ENCODE measurements at places on chromosomes 1 and 21.

- DNase-seq, result no peak
These were observed 148.8 kb downstream of the TGFB2 start for GRCh38 chr1:218493986-218494385.

DNA sequence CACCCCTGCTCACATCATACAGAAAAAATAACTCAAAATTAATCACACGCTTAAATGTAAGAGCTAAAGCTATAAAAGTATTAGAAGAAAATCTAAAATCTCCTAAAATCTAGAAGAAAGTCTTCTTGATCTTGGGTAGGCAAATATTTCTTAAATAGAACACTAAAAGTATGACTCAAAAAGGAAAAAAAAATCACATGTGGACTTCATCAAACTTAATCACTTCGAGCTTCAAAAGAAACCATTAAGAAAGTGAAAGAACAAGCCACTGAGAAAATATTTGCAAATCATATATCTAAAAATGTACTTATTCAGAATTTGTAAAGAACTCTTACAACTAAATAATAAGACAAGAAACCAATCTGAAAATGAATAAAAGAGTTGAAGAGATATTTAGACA lies 32.7 kb downstream of the LRRC52 start:
- DNase-seq, result no peak

GRCh38 chr1:8643542-8644536 lies 173.6 kb downstream of the RERE start:
- DNase-seq, result no peak

DNA sequence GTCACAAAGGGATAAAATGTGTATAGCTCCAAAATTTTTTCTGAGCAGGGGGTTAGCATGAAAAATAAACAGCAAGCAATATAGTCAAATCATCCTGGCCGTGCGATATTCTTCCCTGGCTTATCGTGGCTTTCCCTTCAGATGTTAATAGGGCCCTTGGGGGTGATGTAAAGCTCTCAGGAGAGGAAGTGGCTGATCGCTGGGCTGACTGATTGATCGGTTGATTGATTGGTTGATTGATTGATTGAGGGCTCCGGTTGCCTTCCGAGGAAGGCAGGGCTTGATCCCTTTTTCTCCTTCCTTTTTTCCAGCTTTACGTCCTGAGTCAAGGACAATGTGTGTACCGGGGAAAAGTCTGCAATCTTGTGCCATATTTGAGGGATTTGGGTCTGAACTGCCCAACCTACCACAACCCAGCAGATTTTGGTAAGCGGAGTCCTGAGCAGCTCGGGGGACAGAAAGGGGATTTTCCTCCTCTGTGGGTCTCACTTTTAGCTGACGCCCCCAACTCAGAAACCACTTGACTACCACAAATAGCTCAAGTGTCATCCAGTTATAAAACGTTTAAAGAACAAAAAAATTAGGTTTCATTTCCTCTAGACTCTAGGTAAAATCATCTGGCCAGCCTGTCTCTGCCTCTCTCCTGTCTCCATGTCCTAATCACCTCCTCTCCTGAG lies 29.5 kb downstream of the TFF3 start:
- no peak for DNase-seq

GRCh38 chr1:186465946-186466345 lies 5.0 kb upstream of the PDC start:
- DNase-seq, result no peak

DNA sequence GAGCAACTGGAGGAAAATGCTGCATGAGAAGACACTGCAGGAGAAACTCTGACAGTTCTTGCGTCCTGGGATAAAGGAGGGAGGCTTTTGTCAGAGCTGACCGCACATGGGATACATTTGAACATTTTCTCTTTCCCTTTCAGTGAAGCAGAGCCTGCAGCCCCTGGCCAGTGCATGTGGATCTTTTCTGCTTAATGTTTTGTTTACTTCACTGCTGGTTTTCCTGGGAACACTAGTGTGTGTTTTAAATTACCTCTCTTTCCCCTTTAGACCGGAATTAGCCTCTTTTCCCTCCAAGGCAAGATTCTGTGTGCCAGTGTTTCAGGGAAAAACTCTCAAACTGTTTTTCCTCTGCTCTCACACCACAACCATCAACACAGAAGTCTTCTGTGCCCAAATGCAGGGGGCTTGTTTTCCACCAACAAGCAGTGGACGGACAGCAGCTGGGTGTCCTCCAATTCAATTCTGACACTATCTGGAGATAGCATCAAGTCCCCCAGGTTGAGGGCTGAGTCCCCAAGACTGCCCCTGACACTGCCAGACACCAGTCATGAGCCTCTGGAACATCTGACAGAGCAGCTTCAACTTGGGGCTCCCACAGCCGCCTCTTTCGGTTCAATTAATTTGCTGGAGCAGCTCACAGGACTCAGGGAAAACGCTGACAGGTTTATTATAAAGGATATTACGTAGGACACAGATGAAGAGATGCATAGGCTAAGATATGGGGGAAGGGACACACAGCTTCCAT lies 136.2 kb downstream of the RHOU start:
- no peak for DNase-seq

DNA sequence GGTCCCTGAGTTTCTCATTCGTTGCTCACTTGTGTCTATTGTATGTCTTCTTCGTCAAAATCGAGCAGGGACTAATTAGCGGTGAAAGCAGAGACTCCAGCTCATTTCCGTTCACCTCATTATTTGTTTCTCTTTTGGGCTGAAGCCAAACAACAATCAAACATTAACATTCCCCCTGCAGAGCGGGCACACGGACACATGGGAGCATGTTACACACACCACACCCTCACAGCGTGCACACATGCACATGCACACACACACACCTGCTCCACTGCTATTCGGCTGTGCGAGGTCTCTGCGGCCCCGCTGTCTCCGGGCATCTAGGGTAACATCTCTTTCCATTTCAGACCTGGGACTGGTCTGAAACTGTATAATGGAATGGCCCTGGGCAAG lies 58.5 kb upstream of the LRRC8D start:
- no peak for DNase-seq

GRCh38 chr1:109925159-109925990 lies 14.7 kb downstream of the CSF1 start:
- no peak for DNase-seq

DNA sequence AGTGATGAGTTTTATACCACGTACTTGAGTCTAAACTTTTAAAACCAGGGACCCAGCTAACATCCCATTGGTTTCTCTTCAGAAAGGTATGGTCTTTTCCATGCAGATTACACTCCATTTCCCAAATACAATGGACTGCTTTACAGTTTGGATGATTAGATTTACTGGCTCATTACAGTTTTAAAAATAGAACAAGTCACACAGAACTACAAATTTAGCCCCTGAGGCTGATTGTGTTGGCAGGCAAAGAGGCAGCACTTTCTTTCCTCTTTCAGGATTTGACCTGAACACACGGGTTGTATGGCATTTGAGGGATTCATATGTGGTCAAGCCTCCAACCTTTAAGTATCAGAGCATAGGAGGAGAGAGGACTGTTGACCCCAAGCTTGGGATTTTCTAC lies 21.8 kb upstream of the VTCN1 start:
- no peak for DNase-seq

- DNase-seq, result no peak
These were observed 3.8 kb downstream of the MXRA8 start for GRCh38 chr1:1354271-1355247.

GRCh38 chr21:19400223-19400770 lies 996.7 kb upstream of the TMPRSS15 start:
- DNase-seq, result no peak

DNA sequence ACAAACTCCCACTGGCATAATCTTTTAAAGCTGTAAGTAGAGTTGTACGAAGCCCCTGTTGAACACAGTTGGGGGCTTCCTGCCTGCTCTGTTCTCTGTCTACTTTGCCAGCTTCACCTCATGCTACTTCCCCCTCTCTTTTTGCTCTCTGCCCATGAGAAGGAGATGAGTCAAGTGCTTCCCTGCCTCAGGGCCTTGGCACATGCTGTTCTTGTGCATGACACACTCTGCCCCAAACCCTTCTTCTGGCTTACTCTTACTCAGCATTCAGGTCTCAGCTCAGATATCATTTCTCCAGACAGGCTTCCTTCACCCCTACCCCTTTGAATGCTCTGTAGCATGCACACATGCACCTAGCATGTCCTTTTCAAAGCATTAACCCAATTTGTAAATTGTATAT lies 208.8 kb downstream of the FOXD2 start:
- no peak for DNase-seq

GRCh38 chr1:157231846-157232525 lies 93.8 kb upstream of the ETV3 start:
- no peak for DNase-seq

- DNase-seq, result no peak
These were observed 39.0 kb upstream of the DPT start for GRCh38 chr1:168767894-168768584.

DNA sequence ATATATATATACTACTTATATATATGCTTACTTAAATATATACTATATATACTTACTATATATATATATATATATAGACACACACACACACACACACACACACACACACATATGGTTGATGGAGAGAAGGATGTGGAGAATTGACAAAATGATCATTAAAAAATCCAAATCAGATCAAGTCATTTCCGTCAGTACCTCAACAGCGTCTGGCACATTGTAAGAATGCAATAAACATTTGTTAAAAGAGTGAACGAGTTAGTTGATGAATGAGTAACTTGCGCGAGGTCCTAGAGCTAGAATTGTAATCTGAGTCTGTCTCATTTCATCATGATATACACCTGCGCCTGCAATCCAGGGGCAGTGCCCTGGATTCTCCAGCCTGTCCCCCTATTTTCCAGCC lies 243.0 kb upstream of the MAP1LC3C start:
- DNase-seq, result no peak

GRCh38 chr1:115975569-115976061 lies 698 bp upstream of the SLC22A15 start:
- no peak for DNase-seq

- DNase-seq, result peak; percentile 46
These were observed 37.4 kb upstream of the DISP1 start for GRCh38 chr1:222777463-222777862.

DNA sequence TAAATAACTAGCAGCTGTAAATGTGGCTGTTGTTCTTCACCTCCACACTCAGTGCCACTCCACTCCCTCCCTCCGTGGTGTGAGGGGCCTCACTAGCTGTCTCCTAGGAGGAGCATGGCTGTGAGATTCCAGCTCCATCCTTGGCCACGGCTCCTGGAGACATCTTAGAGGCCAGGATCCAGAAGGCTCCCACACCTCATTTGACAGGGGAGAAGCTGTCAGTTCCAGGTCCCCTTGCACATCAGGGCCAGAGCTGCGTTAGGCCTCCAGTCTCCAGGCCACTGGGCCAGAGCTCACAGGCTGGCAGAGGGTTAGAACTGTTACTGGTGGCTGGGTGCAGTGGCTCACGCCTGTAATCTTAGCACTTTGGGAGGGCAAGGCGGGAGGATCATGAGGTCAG lies 15.0 kb downstream of the PCSK9 start:
- no peak for DNase-seq

DNA sequence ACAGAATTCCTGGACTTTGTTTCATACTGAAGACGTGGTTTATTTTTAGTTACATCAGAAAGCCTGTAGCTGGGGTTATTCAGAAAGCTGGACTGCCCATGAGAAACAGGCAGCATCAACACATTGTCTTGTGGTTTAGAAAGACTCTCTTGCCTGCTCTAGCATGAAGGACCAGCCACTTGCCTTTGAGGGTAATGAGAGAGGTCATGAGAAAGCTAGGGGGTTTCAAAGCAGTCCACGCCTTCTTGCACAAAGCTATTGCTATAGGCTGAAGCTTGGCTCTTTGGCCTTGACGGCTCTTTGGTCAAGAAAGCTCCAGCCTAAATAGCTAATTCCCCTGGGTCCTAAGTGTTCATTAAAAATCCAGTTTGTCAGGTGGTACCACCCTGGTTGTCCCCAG lies 208.1 kb downstream of the PRDM2 start:
- no peak for DNase-seq

- DNase-seq, result no peak
These were observed at the start of gene SH3D21 for GRCh38 chr1:36306210-36306901. Gene SH3D21 (plus strand): TSS chr1:36306368. CDS start chr1:36306421, 53 bp downstream.

GRCh38 chr1:217139513-217139912 lies 416.3 kb upstream of the ESRRG start:
- no peak for DNase-seq

- DNase-seq, result no peak
These were observed 3.0 kb downstream of the GGPS1 start for GRCh38 chr1:235331401-235331800.

DNA sequence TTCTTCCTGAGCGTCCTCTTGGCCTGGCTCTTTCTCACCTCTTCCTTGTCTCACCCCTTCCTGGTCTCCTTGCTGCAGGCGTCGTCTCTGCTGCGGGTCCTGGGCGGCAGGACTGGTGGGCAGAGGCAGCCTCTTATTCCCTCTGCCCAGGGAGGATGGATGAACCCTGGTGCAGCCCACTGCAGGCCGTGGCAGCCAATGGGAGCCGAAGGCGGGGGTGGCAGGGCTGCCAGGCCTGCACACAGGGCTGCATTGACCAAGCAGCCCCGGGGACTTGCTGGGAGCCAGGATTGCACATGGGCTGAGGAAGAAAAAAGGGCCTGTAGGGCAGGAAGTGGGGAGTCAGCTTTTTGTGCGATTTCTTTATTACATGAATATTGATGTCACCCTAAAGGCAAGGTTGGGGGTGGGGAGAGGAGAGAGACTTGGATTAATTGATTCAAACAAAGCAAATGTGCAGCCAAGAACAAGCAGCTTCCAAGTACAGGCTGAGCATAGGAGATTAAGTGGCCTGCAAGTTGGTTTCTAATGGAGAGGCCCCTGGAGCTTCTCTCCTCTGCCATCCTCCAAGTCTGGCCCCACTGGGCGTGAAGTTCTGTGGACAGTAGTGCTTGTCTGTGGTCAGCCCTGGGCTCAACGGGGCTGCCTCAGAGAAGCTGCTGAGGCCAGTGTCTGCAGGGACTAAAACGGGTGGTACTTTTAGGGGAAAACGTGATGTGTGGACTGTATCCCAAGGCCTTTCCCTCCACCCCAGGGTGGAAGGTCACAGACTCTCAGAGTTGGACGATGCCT lies at the start of gene S100B:
TSS of gene S100B (minus strand) at position 108 of the 792 bp plus-strand sequence. CDS start 2,667 bp downstream, outside the sequence.
- DNase-seq, result no peak

DNA sequence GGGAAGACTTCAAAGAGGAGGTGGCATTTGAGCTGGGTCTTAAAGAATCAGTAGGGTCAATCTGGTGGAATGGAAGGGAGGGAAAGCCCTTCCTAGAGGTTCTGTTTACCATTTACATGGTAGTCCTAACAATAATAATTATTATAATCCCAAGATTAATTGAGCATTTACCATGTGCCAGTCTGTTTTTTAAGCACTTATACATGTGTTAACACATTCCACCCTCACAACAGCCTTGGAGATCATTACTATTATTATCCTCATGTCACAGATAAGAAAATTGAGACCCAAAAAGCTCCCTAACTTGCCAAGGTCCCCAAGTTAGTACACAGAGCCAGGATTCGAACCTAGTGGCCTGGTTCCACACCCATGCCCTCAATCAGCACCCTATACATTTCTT lies 10.8 kb downstream of the GLIS1 start:
- no peak for DNase-seq

DNA sequence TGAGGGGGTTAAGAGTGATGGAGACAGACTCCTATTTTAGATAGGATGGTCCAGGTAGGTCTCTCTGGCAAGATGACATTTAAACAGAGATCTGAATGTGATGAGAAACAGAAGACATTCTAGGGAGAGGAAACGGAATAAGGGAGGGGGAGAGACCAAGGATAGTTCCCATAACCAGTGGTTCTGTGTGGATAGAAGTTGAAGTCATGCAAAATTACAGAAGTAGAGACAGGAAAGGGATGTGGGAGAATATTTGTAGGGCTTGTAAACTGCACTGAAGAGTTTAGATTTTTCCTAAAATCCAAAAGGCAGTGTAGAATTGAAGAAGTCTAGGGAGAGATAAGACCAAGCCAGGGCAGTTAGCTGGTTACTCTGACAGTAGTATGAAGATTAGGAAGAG lies 200.6 kb downstream of the GRIK1 start:
- DNase-seq, result no peak

- no peak for DNase-seq
These were observed 7.0 kb downstream of the HSPG2 start for GRCh38 chr1:21930080-21930571.

All from NCI-H460 (cell line).